EH (cell line): ENCODE measurements at places on chromosomes 12 and 14.

- DNase-seq, result no peak
Measured at GRCh38 chr12:14396071-14396470, 30.6 kb downstream of the ATF7IP start.

DNA sequence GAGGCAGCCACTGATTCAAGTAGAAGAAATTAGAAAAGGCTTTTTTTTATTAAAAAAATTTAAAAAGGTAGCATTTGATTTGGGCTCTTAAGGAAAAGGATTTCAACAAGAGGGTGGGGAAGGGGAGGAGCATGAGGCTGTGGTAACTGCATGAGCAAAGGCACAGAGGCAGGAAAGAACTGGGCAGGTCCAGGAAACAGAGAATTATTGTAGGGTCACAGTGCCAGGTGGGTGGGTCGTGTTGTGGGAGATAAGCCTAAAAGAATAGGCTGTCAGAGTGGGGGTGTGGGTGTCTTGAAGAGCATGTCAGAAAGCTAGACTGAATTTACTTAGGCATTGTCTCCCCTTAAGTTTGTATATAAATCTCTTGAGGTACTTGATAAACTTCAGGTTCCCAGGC is 7.8 kb downstream of the LIMA1 start:
- no peak for DNase-seq

DNA sequence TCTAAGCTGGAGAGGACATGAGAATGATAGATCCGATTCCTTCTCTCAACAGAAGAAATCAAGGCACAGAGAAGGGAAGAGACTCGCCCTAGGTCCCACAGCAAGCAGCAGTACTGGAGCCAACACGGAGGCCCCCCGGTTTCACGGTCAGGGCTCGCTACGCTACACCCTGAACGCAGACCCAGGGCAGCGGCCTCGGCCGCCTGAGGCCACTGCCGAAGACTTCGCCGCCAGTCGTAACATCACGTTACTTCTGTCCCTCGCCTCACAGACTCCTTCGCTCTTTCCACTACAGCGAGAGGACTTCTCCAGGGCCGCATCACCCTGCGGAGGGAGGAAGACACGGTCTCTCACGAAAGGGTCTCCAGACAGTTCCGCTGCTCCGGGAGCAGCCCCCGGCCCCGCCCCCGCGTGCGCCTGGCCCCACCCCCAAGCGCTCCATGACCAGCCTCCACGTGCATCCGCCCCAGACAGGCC is 411 bp upstream of the DCAF4 start:
- DNase-seq, result no peak

DNA sequence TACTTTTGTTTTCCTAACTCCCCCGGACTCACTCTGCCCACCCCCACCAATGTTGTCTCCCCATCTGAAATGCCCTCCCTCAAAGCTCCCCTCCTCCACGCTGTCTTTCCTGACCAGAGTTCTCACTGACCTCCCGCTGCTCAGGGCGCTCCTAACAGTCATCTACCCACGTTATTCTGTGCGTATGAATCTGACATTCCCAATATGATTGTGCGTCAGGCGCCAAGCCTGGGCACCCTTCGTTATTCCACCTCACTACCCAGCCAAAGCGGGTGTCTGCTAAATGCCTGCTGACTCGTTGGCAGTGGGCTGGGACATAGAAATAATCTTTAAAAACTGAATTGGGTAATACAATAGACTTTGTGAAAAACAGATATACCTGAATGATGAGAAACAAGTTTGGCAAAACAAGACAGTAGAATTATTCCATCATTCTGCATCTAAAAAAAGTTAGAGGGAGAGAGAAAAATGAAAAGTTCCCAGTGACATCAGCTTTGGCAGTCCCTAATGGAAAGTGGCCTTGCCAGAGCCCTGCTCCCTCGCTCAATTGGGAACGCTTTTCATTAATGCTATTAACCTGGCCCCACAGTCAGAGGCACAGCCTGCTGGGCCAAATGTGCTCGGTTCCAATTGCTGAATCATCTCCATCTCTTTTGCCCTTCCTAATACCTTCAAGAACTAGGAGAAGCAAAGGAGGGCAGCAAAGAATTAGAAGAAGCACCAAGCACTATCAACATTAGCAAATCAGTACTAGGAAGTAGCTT is 74.0 kb upstream of the PLXNC1 start:
- no peak for DNase-seq

DNA sequence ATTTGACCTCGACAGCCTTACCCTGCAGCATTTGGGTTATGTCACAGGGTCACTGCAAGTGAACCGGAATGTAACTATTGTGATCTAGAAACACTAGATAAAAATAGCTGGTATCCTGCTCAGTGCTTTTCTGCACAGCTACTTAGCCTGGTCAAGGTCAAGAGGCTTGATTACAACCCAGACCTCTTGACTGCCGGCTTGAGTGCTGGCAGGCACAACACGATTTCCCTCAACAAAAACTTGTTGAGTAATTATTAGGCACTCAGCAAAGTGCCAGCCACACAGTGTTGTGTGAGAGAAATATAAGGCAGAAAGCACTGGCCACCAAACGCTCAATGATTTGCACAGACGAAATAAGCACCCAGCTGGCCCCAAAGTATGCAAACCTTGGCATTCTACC is 156.7 kb downstream of the NUAK1 start:
- no peak for DNase-seq

- no peak for DNase-seq
Measured at GRCh38 chr12:45737638-45738037, 8.1 kb downstream of the ARID2 start.
